PC-9 (cell line): ENCODE measurements at places on chromosomes 11 and 22. TPM values are rescaled to one million over a fixed set of nuclear protein-coding genes. Genes with fewer than 3 reads are reported as not detected.

- no peaks in the 10 kb centered on the region for H3K27me3 ChIP-seq
- no peak overlapping the region for H3K27ac ChIP-seq
- H3K4me3 ChIP-seq: no peak overlapping the region
- H3K36me3 ChIP-seq: no peaks in the 10 kb centered on the region
Observed at GRCh38 chr11:2904153-2905052, 18.8 kb upstream of the CDKN1C start.

DNA sequence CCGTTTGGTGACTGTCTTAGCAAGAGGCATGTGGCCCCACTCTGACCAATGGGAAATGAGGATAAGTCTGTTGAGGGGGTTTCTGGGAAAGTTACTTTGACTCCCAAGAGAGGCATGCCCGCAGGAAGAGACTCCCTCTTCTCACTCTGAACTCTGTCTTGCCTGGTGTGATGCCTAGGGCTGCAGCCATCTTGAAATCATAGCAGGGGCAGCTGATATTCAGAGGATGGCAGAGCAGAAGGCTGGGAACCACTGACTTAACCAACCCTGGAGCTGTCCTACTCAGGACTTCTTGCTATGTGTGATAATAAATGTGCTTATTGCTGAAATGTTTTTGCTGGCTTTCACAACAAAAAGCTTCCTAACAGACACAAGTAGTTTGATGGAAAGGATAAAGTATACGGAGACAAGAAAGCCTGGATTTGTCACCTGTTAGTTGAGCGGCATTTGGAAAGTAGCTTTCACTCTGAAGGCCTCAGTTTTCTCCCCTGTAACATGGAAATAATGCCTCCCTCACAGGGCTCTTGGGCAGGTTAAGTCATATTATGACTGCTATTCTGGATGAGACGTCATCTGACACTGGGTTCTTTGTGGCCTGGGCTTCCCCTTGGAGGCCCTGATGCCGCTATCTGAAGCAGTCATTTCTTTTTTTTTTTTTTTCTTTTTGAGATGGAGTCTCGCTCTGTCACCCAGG, 128.5 kb downstream of the CEP164 start:
- H3K27ac ChIP-seq: no peak overlapping the region
- H3K4me1 ChIP-seq: no peaks in the 10 kb centered on the region
- peaks cover 99% of the 10 kb centered on the region for H3K27me3 ChIP-seq
- H3K36me3 ChIP-seq: no peaks in the 10 kb centered on the region
- no peak for DNase-seq
- H3K4me3 ChIP-seq: no peak overlapping the region

DNA sequence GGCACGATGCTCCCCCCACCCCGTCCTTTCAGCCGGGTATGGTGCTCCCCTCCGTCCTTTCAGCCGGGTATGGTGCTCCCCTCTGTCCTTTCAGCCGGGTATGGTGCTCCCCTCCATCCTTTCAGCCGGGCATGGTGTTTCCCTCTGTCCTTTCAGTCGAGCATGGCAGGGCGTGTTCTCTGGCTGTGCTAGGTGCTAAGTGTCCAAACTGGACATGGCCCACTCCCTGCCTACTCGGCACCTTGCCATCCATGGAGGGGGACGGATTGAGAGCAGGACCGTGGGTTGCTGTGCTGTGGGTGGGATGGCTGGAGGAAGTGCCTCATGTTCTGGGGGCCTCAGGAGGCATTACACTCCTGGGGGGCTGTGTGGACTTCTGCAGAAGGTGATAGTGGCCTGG, 45.5 kb downstream of the MUC6 start:
- no peaks in the 10 kb centered on the region for H3K27me3 ChIP-seq
- no peak for DNase-seq
- H3K4me1 ChIP-seq: no peaks in the 10 kb centered on the region
- no peaks in the 10 kb centered on the region for H3K36me3 ChIP-seq

DNA sequence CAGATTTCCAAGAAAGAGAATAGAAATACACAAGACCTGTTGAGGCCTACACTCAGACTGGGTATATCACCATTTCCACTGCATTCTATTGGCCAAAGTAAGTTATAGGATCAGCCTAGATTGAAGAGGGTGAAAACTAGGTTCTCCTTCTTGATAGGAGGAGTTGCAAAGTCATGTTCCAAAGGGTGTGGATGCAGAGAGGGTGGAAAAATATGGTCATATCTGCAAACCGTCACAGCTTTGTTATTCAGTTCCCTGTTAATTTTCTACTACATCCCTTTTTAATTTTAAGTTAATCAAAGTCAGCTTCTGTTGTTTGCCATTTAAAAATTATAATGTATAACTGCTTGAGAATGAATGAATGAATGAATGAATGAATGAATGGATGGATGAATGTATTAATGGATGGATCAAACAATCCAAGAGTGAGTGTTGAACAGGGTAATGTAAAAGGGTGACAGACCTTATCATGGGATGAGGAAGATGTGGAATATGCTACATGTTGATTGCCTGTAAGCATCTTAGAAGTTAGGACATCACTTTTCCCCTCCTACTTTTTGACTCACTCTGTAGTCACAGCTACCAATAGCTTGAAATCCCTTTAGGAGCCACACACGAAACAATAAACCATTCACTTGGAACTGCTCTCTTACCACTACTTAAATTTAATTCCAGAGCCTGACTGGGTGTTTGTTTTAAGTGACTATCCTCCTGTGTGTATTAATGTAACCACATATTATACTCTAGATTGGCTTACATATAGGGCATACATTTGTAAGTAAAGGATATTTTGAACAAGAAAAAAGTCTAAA, 121.5 kb downstream of the CCDC34 start:
- H3K27me3 ChIP-seq: no peaks in the 10 kb centered on the region
- no peak for DNase-seq
- no peak overlapping the region for H3K4me3 ChIP-seq
- no peaks in the 10 kb centered on the region for H3K36me3 ChIP-seq

- DNase-seq: no peak
- H3K27ac ChIP-seq: no peak overlapping the region
- no peak overlapping the region for H3K4me3 ChIP-seq
- H3K36me3 ChIP-seq: no peaks in the 10 kb centered on the region
Observed at GRCh38 chr22:37294747-37295146, 12.4 kb downstream of the CYTH4 start.

- H3K27me3 ChIP-seq: no peaks in the 10 kb centered on the region
- H3K27ac ChIP-seq: no peak overlapping the region
- H3K4me3 ChIP-seq: no peak overlapping the region
- no peak for DNase-seq
- H3K36me3 ChIP-seq: no peaks in the 10 kb centered on the region
Observed at GRCh38 chr11:4851033-4851432, 2.0 kb upstream of the OR51S1 start.

- H3K27me3 ChIP-seq: no peaks in the 10 kb centered on the region
- H3K36me3 ChIP-seq: no peaks in the 10 kb centered on the region
- no peak overlapping the region for H3K27ac ChIP-seq
- peaks cover 17% of the 10 kb centered on the region for H3K4me1 ChIP-seq
Observed at GRCh38 chr22:32796865-32797573, 4.5 kb upstream of the TIMP3 start.

DNA sequence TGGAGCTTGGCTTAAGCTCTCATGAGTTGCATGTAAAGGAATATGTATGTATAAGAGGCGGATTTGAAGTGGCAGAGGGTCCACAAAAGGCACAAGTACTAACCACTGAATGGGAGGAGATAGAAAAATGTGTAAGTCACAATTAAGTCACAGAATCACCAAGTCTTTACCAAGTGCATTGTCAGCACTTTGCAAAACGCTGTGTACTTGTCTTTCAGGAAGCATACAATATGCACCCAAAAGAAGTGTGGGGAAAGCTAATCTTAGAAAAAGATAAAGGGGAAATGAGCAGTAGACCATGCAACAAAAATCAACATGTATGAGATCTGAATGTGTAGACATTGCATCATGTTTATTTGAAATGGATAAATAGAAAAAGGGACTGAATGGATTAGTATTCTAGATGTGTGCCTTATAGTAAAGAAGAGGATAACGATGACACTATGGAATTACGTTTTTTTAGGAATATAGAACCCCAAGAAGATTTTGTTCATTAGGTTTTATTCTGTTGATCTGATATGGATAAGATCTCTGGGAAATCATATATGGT, 4.5 kb downstream of the CNTF start:
- DNase-seq: no peak
- H3K4me1 ChIP-seq: peaks cover 8% of the 10 kb centered on the region
- H3K27ac ChIP-seq: peak overlapping the region; percentile 45
- peaks cover 28% of the 10 kb centered on the region for H3K36me3 ChIP-seq

- no peak for DNase-seq
- H3K4me1 ChIP-seq: no peaks in the 10 kb centered on the region
- H3K4me3 ChIP-seq: no peak overlapping the region
- H3K27ac ChIP-seq: no peak overlapping the region
- H3K36me3 ChIP-seq: peaks cover 8% of the 10 kb centered on the region; the same call in 1 of the 2 replicates
Observed at GRCh38 chr11:75982309-75982708, 167.3 kb downstream of the UVRAG start.

DNA sequence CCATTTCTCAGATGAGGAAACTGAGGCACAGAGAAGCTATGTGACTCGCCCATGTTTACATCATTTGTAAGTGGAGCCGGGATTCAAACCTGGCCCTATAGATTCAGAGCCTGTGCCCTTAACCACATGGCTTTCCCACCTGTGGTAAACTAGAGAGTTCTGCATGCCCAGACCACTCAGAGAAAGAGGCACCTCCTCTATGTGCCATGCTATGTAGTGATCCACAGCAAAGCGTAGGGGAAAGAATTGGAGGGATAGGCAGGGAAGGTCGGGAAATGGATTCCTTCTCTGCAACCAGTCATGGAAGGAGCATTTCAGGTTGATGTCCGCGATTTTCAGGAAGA, 15.4 kb upstream of the POU2AF2 start:
- no peak for DNase-seq
- no peak overlapping the region; the same call in 1 of the 2 replicates for H3K4me3 ChIP-seq
- H3K4me1 ChIP-seq: peaks cover 5% of the 10 kb centered on the region
- no peaks in the 10 kb centered on the region for H3K27me3 ChIP-seq

GRCh38 chr22:43693249-43693648, 118.9 kb downstream of the EFCAB6 start:
- peaks cover 34% of the 10 kb centered on the region for H3K27me3 ChIP-seq
- H3K36me3 ChIP-seq: no peaks in the 10 kb centered on the region
- no peak overlapping the region for H3K4me3 ChIP-seq

GRCh38 chr22:33853200-33854097, 66.8 kb downstream of the LARGE1 start:
- DNase-seq: peak; percentile 68
- H3K27ac ChIP-seq: peak overlapping the region; percentile 55
- H3K36me3 ChIP-seq: no peaks in the 10 kb centered on the region
- peak overlapping the region; percentile 64 for H3K4me3 ChIP-seq
- H3K27me3 ChIP-seq: no peaks in the 10 kb centered on the region
- H3K4me1 ChIP-seq: peaks cover 32% of the 10 kb centered on the region

DNA sequence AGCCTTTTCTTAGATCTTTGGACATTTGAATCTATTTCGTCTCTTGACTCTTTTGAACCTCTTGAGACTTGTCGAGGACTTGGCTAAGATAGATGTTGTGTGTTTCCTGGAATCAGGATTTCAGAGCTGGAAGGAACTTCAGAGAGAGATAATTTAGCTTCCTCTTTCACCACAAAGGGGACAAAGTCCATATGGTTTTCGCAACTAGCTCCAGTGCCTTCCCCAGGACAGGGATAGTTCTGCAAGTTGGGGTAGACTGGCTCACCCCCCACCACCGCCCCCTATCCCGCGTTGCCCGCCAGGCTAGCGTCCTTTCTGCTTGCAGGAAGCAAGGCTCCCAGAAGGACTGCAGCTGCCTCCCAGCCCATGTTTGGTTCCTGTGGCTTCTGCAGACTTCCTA, 75.7 kb upstream of the MYO18B start:
- H3K27me3 ChIP-seq: peaks cover 7% of the 10 kb centered on the region; the same call in 1 of the 2 replicates
- H3K36me3 ChIP-seq: no peaks in the 10 kb centered on the region
- DNase-seq: no peak
- H3K4me3 ChIP-seq: no peak overlapping the region
- H3K4me1 ChIP-seq: no peaks in the 10 kb centered on the region
- H3K27ac ChIP-seq: no peak overlapping the region

DNA sequence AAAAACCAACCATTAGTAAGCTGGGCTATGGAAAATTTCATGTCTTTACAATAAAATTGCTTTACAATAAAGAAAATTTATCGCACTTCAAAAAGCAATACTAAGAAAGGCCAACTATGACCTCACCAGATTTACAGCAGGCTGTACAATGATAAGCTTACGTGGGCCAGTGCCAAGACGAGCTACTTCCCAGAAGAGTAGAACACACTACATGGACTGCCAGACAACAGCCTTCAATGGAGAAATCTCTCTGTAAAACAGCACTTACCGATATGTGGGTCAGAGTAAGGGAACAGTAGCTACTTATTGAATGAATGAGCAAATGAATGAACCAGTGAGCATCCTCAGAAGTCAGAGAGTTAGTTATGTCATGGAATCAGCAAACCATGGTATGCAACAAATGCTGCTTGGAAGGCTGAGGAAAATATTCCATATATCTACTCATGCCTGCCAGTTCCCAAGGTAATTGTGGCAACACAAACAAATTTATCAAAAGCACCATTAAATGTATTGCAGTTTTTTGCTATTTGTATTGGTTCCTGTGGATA, 74.4 kb downstream of the SLC36A4 start:
- no peaks in the 10 kb centered on the region for H3K4me1 ChIP-seq
- H3K4me3 ChIP-seq: no peak overlapping the region
- H3K27ac ChIP-seq: no peak overlapping the region
- no peak for DNase-seq
- no peaks in the 10 kb centered on the region for H3K27me3 ChIP-seq
- no peaks in the 10 kb centered on the region for H3K36me3 ChIP-seq

DNA sequence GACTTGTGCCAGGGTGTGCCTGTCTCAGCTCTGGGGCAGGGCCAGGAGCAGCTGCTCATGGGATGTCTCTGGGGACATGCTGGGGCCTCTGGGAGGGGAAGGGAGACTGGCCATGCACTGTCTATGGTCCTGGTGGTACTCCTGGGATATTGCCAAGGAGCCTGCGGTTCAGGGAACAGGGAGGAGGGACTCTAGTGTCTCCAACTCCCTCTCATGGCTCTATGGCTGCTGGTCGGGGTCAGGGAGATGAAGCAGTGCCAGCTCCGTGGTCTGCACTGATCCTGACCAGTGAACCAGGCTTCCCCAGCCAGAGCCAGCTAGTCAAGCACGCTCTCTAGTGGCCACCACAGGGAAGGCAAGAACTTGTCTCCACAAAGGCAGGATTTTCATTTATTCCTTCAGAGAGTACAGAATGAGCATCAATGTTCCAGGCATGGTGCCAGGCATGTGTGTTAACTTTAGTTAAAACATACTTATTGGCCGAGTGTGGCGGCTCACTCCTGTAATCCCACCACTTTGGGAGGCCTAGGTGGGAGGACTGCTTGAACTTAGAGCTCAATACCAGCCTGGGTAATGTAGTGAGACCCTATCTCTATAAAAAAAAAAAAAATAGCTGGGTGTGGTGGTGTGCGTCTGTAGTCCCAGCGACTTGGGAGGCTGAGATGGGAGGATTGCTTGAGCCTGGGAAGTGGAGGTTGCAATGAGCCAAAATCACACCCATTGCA, 2.5 kb upstream of the BEST1 start:
- peak; percentile 61 for DNase-seq
- H3K27me3 ChIP-seq: no peaks in the 10 kb centered on the region
- H3K4me3 ChIP-seq: no peak overlapping the region

GRCh38 chr11:116517077-116517476, 255.7 kb downstream of the BUD13 start:
- H3K27ac ChIP-seq: no peak overlapping the region
- H3K27me3 ChIP-seq: peaks cover 53% of the 10 kb centered on the region
- H3K4me1 ChIP-seq: no peaks in the 10 kb centered on the region
- no peak for DNase-seq
- no peak overlapping the region for H3K4me3 ChIP-seq

Gene STX5
- total RNA-seq: 61.9 and 65.8 TPM in 2 replicates

Gene OR5P2
- 1.3 and 2.5 TPM in 2 replicates for total RNA-seq

Gene CARD18
- total RNA-seq: not detected in 2 replicates

Gene OR52E8
- not detected in 2 replicates for total RNA-seq

Gene NRGN
- total RNA-seq: 6.8 and 10.2 TPM in 2 replicates

Gene CBX7
- total RNA-seq: 28.2 and 29.1 TPM in 2 replicates

Gene PKDREJ
- total RNA-seq: not detected in 2 replicates

Gene CHRM1
- total RNA-seq: not detected in 2 replicates

Gene MPPED2
- not detected in 2 replicates for total RNA-seq

Gene EFCAB6
- total RNA-seq: 2.3 and 2.5 TPM in 2 replicates

Gene CRYAB
- not detected in 2 replicates for total RNA-seq

Gene SLC6A5
- total RNA-seq: not detected in 2 replicates
